ENCODE measurements at places on chromosomes 13 and 19.

DNA sequence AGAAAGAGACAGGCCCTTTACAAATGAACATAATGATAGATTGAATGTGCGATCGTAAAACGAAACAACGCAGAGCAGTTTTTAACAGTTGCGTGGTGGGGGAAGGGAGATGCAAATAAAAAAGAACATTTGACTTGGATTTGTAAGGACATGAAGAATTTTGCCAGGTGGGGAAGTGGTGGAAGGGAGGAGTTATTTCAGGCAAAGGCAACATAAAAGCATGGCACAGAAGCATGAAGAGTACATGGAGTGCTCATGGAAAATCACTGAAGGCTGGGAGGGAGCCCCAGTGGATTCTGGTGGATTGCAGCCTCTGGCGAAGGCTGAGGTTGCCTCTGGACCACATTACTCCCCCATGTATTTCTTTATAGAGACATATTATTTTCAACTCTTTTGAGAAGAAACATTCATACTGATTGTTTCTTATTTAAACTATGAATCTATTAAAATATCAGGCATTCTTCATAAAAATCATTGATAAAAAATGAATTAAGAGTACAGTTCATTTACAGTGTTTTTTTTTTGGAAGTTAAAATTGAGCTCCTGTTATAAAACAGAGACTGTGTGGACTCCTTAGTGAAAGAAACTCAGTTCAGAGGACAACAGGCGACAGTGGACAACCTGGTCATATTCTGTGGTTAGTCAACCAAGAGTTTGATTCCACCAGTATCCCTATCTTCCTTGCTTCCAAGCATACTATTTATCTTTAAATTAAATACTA, 57.5 kb downstream of the STARD13 start:
- DNase-seq = no peak

DNA sequence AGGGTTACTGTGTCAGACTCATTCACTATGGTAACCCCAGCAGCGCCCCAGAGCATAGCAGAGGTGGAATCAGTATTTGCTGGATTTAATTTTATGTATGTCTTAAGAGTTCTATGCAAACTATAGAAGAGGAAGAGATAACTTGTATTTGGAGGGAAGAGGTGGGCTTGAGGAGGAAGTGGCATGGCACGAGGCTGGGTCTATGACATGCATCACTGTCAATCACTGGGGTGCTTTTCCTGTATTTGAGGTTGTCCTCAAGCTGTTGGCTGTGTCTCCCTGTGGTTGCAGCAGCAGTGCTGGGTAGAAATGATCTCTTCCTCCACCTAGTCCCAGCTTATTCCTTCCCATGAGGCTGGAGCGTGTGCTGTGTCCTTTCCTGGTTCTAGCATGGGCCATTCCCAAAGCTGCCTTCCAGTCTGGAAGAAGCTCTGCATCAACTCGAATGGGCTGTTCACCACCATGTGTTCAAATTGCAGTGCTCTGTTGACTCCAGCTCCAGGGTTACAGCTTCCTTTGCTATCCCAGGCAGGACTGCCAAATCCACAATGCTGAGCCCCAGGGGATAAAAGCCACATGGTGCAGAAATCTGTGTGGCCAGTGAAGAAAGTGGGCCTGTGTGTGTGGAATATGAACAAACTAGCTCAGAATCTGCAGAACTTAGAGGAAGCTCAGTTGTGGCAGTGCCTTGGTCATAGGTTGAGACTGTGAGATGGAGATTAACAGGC, 73.1 kb upstream of the MTIF3 start:
- no peak for DNase-seq

DNA sequence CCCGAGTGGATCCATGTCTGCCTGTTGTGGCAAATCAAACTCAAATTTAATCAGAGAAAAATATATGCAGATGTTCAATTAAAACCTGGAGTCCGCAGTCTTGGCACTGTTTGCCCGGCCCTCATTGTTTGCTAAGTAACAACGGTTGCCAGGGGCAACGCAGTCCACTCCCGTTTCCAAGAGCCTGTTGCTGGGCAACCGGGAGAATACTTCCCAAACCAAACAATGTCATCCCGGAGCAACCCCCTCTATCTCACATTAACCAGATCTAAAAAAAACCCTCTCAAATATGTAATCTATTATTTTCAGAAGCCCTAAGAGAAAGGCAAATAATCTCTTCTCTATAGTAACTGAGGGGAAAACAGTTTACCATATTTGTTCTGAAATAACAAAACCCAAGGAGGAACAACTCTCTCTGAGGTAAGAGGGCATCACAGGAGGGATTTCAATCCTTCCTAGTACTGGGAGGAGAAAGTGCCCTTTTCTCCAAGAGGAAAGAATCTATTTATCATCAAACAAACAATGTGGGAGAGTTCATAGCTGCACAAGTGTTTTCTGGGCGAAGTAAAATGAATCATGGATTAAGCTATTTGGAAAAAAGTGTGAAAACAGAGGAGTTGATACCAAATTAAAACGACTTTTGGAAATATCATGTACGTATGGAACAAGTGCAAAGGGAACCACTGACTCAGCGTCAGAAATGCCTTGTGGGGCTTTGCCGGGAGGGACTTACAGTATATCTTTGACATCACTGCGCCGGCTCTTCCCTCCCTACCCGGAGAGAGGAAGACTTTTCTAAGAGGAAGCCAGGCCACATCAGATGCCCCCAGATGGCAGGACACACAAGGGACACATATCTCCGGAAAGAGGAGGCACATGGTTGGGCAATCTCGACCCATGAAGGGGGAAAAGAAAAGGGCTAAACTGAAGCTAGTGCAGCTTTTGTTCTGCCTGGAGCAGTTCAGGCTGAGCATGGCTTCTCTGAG, 43.3 kb downstream of the RFX2 start:
- no peak for DNase-seq

DNA sequence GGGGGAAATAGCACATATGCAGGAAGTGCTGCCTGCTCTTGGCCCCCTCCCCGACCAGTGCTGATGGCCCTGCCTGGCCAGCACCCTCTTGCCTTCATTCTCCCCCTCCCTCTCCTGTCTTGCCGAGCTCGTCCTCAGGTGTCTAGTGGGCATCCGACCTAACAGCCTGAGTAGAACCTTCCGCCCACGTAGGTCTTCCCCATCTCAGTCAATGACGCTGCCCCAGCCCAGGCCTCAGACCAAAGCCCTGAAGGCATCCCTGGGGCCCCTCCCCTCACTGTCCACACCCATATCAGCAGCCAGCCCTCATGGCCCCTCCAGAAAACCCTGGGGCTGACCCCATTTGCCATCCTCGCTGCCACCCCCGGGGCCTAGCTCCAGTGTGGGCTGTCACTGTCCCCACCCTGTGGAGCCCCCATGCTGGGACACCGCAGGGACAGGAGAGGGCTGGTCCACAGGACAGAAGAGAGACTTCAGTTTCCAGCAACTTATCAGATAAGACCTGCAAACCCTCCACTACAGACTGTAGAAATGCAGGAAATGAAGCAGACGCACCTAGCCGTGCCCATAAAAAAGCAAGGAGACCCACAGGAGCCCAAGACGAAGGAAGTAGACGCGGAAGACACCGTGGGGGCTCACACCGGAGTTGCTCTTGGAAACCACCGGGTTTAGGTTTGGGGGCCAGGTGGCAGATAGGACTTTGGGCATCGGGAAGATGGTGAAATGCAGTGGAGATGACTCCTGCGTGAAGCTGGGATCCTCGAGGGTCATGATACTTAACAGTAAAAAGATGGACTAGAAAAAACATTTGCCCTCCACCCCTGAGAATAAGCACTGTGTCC, 38.3 kb downstream of the AP1M1 start:
- no peak for DNase-seq

GRCh38 chr19:2208975-2209374, 27.2 kb downstream of the PLEKHJ1 start:
- no peak for DNase-seq

GRCh38 chr13:62057286-62057685, 641.6 kb upstream of the PCDH20 start:
- no peak for DNase-seq

- DNase-seq = no peak
Measured at GRCh38 chr13:30196025-30196424, 111.3 kb downstream of the KATNAL1 start.

DNA sequence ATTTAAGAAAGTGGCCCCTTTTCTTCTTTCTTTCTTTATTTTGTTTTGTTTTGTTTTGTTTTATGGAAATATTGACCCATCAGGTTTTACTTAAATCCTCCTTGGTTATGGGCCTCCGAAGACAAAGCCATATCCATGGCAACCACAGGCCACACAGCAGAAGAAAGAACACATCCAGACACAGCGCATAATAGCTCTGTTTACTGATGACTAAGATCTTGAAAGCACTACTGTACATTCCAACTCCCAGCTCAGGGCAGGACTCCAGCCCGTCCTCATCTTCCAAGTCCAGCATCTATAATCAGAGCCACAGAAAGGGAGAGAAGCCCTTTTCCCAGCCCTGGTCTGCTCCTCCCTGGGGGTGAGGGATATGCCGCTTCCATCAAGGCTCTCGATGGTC, 84.3 kb downstream of the NUFIP1 start:
- no peak for DNase-seq

DNA sequence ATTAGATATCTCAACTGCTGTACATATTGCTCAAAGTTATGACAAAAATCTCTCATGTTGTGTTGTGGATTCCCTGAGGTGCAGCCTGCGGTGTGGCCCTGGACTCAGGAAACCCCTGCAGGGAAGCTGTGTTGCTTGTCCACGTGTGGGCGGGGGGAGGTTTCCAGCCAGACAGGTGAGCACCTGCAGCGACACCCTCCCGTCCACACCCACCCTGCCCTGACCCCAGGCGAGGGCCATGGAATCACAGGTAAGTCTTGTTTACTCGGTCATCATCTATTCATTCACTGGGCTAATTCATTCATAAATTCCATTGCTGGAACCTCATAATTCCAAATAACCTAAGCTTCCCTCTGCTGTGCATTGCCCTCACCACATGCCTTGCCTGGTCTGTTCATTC, 14.1 kb downstream of the PLPP2 start:
- no peak for DNase-seq

DNA sequence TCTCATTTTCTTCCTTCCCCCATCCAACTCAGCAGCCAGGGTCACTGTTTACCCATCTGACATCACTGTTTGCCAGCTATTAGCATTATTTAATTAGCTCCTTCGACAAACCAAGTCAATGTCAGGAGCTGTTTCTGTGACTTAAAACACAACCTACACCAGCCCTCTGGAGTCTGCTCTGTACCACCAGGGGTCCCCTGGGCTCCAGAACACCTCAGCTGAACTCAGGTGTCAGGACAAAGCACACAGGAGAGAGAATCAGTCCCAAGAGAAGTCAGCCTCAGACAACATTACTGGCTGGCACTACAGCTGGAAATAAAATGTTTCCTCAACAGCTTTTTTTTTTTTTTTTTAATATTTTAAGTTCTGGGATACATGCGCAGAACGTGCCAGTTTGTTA, 45.1 kb downstream of the DCLK1 start:
- no peak for DNase-seq

- no peak for DNase-seq
Measured at GRCh38 chr13:111029957-111030609, 85.0 kb upstream of the ARHGEF7 start.

DNA sequence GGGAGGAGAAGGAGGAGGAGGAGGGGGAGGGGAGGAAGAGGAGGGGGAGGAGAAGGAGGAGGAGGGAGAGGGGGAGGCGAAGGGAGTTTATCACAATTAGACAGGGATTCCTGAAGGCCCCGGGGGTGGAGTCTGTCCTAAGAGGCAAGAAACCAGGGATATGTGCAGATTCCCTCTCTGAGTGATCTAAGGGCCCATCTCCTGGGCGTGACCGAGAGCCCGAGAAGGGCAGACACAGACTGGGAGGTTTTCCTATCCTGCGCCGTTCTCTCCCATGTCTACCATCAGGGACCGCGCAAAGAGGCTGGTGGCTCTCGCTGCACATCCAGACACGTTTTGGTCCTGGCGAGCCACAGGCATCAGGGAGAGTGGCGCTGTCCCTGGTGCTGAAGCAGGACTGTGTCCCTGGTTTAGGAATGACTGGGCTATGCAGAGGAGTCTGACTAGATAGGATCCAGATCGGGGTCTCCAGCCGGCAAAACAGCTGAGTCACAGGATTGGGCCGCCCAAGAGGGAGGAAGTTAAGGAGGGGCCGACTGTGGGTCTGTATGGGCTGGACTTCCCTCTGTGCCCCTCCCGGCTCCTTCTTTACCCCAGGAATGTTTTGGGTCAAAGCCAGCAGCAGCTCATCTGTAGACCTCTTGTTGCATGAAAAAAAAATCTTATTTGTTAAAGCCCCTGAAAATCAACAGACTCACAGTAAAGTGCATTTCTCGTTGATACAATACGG, 17.9 kb upstream of the ZNF175 start:
- DNase-seq = no peak

DNA sequence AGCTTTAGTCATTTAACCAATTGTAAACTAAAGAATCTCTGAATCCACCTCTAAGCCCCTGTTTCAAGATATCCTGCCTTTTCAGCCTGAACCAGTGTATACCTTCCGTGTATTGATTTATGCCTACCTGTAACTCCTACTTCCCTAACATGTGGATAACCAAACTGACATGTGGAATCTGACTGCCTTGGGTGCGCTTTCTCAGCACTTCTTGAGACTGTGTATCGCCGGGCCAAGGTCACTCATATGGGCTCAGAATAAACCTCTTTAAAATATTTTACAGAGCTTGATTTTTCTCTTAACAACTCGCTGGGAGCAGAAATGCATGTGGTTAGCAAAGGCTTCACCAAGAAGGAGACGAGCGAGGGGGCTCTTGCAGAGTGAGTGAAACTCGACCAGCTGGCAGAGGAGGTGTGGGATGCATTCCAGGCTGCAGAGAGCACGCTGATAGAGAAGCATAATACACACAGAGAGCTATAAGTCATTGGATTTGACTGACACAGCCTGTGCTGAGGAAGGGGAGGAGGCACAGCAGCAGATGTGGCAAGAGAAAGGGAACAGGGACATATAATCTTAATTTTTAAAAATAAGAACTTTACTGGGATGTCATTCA, 268.2 kb upstream of the MAB21L1 start:
- DNase-seq = no peak

DNA sequence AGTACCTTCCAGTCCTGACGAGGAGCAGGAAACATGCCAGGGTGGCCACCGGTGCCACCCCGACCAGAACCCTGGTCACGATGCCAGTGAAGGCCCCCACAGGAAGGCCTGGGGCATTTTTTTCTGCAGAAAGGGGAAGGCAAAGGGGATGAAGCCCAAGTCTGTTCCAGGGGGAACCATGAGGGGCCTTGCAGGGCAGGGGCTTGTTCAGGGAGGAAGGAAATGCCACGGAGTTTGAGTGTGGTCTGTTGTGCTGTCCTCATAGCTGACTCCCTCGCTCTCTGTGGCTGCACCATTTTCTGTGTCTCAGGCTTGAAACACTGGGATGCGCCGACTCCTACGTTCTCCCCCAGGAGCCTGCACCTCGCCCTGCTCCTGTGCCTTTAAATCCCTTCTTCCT, 27.5 kb upstream of the CEACAM1 start:
- DNase-seq = no peak

- no peak for DNase-seq
Measured at GRCh38 chr19:6259312-6259861, 20.4 kb downstream of the MLLT1 start.

DNA sequence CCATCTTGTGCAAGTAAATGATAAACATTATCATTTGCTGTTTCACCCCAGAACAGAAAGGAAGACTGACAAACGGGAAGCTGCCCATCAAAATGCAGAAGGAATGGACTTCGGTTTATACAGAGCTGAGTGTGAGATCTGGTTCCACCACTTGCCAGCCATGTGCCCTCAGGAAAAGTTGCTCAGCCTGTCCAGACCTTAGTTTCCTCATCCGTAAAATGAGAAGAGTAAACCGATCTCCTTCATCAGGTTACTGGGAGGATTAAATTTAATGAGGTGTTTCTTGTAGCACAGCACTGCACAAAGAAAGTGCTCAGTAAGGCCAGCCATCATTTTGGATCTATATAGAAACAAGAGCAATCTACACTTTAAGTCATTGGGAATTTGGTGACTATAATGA, 36.7 kb upstream of the SERP2 start:
- no peak for DNase-seq

GRCh38 chr13:65470781-65471180, 1759.4 kb downstream of the PCDH9 start:
- no peak for DNase-seq
